Calu3 (cell line): ENCODE measurements at places on chromosomes 4 and X. TPM values are rescaled to one million over a fixed set of nuclear protein-coding genes. Genes with fewer than 3 reads are reported as not detected.
A peak's percentile ranks its signal among the peaks of the same experiment; 100 is the strongest.

DNA sequence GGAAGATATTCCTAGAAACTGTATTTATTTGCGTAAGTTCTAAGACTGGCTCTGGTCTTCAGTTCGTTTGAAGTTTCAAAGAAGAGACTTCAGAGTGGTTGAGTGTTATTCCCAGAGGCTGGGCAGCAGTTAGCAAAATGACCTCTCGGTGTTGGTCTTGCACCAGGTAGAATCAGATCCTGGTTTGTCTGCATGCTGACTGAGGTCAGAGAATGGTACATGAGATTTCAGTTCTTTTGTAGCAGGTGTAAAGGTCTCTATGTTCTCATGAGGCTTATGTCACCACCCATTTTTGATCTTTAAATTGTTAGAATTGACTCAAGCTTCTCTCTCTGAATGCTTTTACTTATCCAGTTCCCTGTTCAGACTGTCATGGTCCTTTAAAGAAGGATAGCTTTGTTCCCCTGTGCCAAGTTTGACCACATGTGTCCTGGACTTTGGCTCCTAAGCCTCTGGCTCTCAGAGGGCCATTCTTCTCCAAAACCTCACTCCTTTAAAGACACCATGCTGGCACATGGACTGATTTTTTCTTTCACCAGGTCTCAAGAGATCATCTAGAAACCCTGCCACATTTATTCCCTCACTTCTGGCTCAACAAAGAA, 355.8 kb upstream of the BOD1L1 start:
- no peaks in the 10 kb centered on the region for H3K27me3 ChIP-seq
- peak overlapping the region; percentile 13 for H3K27ac ChIP-seq
- no peaks in the 10 kb centered on the region for H3K36me3 ChIP-seq
- peak; percentile 31 for DNase-seq
- peaks cover 54% of the 10 kb centered on the region for H3K4me1 ChIP-seq

Gene OCIAD2
- total RNA-seq = 141 and 182 TPM in 2 replicates

DNA sequence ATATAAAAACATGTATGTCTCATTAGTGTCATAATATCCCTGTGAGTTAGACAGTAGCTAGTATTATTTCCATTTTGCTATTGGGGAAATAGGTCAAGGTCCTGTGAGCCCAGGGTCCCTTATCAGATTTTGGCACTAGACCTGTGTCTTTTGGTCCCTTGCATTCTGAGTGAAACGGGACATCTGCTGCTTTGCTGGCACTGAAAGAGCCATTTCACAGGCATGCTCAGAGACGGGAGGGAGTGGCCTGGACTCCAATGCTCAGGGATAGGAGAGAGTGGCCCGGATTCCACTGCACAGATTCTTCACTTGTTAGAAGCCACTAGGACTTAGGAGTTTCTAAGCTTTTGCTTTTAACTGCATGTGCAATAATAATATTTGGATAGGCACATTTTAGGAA, 177.2 kb downstream of the TSPAN5 start:
- H3K4me3 ChIP-seq = no peak overlapping the region
- peaks cover 59% of the 10 kb centered on the region for H3K4me1 ChIP-seq
- peaks cover 4% of the 10 kb centered on the region for H3K36me3 ChIP-seq
- H3K27ac ChIP-seq = no peak overlapping the region
- DNase-seq = no peak
- H3K27me3 ChIP-seq = no peaks in the 10 kb centered on the region

Gene ADH6
- 1.2 and 1.6 TPM in 2 replicates for total RNA-seq
